NCI-H510A treated with DMSO at 0.1 percent for 48 hours (cell line): ENCODE measurements at places on chromosomes 5 and 9.
A peak's percentile ranks its signal among the peaks of the same experiment; 100 is the strongest.

DNA sequence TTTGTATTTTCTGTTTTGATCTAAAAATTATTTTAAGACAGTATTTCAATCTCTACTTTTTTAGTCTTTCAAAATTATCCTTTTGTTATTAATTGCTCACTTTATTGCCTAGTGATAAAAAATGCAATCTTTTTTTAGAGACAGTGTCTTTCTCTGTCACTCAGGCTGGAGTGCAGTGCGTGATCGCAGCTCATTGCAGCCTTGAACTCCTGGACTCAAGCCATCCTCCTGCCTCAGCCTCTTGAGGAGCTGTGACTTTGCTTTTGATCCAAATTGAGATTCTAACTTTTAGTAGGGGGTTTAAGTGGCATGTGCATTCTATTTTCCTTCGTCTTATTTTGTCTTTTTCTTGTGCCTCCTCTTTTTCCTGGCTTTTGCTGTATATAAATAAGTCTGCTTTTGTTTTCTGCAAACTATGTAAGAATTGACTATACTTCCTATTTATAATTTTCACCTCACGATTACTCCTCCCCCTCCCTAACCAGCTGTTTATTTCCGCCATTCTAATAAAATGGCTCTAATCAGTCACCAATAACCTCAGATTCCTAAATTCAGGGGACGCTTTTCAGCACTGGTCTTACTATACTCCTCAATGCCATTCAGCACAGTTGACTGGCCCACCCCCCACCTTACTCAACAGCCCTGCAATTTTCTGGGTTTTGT lies 32.3 kb downstream of the KLF9 start:
- no peak for DNase-seq

DNA sequence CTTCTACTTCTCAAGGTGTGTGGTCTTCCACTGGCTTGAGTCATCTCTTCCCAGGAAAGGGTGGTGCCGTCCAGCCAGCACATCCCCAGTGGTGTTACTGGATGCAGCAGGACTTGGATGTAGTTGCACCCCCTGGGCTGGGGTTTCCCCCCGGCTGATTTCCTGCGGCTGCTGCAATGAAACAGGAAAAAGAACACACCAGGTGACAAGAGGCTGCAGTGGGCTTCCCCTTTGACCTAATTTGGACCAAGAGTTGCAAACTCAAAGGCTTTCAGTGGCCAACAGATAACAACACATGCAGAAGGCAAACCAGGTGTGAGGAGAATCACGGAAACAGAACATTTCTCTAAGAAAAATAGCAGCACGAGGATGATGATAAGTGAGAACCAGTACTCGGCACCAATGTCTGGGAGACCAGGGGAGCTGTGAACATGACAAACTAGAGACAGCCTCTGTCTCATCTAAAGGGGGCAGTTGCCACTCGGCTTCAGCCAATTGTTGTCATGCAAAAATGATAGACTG lies 83.7 kb downstream of the PDE6A start:
- DNase-seq, result no peak

DNA sequence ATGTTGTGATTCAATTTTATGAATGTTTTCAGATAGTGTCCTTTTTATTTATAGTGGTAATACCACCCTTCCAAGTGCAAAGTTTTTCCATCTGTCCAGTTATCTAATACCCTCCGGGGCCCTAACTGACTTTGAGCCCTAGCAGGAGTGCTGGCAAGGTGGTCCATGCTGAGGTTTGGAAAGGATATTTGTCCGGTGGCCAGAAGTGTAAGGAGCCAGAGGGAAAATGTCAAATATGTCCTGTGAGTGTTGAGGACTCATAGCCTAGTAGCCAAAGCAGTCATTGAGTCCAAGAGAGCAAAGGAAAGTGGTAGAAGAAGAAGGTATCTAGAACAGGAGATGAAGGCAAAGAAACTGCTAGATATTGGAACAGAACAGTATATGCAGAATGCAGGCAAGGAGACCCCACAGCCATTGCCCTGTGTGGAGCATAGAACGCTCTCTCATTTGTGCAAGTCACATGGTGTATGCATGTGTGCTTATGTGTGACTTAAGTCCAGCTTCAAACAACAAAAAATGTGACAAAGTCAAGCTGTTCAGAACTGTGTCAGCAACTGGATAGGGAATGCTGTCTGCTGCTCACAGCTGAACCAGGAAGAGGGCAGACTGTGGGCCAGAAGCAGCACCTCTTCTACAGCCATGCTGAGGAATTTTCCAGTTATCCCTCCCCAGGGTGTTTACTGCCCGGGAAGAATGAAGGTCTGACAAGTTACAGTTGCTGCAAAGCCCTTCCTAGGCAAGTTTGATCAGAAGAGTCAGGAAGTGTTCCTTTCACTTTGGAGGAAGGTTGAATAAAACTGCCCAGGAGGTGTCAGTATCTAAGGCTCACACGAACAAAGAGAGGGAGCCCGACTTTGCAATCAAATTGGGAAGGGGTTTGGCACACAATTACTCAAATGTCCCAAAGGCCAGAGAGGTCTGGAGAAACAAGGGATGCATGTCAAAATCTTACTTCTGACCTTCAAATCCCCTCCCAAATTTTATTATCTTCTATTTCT lies 463.3 kb upstream of the DMAC1 start:
- DNase-seq, result no peak

DNA sequence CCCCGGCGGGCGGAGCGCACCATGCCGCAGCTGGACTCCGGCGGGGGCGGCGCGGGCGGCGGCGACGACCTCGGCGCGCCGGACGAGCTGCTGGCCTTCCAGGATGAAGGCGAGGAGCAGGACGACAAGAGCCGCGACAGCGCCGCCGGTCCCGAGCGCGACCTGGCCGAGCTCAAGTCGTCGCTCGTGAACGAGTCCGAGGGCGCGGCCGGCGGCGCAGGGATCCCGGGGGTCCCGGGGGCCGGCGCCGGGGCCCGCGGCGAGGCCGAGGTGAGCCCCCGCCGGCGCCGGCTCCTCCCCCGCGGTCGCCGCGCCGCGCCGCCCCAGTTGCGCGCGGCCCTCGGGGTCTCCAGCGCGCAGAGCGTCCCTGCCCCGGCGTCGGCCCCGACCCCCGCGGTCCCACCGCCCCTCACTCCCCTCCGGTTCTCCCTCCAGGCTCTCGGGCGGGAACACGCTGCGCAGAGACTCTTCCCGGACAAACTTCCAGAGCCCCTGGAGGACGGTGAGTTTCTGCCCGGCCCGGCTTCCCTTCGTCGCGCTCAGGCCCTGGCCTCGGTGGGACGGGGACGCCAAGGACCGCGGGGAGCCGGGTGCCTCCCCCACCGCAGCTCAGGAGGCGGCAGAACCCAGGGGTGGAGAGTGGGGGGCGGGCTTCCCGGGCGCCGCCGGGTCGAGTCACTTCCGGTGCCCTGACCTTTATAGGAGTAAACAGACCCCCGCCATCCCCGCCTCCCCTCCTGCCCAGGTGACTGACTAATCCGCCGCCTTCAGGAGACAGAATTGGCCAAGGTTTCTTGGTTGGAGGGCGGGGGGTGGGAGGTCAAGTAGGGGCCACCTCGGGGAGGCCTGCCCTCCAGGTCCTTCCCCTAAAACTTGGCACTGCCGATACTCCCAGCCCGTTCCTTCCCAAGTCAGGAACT lies 665 bp downstream of the TCF7 start:
- DNase-seq, result no peak

- no peak for DNase-seq
These were observed 98.4 kb downstream of the LIX1 start for GRCh38 chr5:97044052-97044451.

- no peak for DNase-seq
These were observed 27.2 kb upstream of the ZFR start for GRCh38 chr5:32471784-32472183.

- no peak for DNase-seq
These were observed 12.9 kb downstream of the ACSL6 start for GRCh38 chr5:131998431-131999040.

DNA sequence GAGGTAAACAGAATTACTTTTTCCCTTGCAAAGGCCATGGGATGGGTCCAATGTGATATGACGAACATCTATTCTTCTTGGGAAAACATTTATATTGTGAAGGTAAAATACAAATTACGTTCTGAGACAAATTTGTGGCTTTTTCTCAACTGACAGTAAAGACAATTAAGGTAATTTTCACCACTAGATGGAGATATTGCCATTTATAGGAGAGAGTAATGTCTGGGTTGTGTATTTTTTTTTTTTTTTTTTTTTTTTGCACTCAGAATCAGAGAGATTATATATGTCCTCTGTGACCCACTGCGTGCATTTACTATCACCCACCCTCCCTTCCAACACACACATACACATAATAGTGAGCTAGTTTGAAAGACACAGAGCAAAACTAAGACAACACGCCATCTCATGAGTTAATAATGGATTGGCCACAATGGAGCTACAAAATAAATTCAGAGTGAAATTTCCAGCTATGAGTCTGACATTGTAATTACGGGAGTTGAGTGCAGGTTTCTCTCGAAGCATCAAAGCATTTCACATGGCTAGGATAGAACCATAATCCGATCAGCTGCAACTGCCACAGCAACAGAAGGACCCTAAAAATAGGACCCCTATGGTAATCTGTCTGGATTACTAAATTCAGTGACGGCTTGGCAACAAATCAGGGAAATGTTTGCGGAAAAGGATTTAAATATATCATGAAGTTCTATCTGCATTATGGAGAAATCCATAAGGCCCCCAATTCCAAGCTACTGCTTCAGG lies 49.2 kb downstream of the ANXA1 start:
- DNase-seq, result peak; percentile 28

GRCh38 chr5:124584991-124585715 lies 161.3 kb downstream of the ZNF608 start:
- no peak for DNase-seq

- DNase-seq, result no peak
These were observed 28.9 kb downstream of the ZNF366 start for GRCh38 chr5:72478276-72478675.

DNA sequence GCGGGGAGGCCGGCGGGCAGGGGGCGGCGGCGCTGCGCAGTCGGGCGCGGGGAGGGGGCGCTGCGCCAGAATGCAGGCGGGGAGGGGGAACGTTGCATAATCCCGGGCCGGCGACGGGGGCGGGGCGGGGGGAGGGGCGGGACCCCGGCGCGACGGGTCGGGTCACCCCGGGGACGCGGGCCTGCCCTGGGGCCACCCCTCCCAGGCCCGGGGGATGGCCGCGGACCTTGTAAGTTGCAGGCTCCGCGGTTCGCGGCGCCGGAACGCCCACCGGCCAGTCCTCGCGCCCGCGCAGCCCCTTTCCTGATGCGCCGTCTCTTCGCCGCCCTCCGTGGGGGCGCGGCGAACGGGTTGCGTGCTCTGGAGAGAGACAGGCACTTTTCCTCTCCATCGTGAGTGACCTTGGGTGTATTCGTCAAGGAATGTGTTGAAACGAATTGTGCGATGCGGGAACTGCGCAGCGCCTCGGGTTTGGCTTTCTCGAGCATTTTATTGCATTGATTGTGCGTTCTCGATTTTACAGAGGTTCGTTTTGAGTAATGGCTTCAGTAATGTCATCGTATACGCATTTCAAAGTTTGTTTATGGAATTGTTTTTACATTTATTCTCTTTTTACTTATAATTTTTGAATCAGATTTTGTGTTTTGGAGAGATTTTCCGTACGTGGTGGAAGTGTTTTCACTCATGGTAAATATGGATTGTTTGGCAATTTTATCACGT lies 802 bp downstream of the SPIN1 start:
- peak; percentile 62 for DNase-seq

GRCh38 chr5:54659700-54660131 lies 142.2 kb downstream of the SNX18 start:
- DNase-seq, result no peak

GRCh38 chr5:106408570-106408969 lies 1262.2 kb downstream of the EFNA5 start:
- no peak for DNase-seq

- DNase-seq, result no peak
These were observed 157.3 kb upstream of the ALDH1B1 start for GRCh38 chr9:38235244-38235643.

- no peak for DNase-seq
These were observed 175.4 kb downstream of the MED10 start for GRCh38 chr5:6202968-6203365.

DNA sequence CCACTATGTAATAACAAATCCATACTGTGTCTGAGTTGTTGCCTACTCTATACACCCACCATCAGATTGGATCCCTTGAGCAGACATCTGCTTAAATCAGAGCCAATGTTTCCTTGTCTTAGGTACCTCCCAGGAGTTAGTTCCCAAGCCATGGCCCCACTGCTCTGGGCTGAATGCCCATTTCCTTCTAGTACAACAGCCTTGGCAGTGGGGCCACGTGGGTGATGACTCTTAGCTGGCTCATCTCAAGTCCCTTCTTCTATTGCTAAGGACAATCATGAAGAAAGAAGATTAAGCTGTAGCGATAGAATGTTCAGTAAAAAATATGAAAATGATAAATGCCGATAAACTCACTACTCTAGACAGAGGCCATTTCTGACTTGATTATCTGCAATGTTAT lies 16.6 kb downstream of the PTGR1 start:
- DNase-seq, result no peak

DNA sequence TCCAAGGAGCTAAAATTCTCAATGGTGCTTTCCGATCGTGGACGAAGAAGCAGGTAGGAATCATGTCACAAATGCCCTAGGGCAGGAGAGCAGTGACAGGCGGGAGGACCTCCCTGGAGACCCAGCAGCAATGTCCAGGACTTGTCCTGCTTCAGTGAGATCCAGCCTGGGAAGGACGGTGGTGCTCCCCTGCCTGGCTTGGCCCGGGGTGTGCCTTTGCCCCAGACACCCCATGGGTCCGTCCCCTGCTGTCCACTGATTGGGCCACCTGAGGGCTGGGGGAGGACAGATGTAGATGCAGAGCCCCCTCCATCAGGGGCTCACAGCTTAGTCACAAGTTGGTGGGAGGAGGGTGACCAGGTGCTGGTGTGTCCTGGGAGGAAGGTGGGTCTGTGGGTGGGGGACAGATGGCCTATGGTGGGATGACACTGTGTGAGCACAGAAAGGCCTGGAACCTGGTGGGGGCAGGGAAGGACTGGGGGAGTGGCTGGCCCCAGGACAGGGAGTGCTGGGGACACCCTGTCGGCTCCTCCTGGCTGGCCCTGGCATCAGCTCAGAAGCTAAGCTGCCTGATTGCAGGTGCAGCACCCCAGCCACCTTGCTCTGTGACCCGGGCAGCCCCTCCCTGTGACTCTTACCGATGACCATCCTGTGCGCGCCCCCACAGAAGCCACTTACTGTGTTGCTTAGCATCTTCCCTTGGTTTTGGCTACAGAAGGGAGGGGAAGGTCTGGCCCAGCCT lies 82.0 kb downstream of the PHF2 start:
- no peak for DNase-seq

GRCh38 chr9:111943746-111944145 lies 47.1 kb downstream of the UGCG start:
- no peak for DNase-seq

- DNase-seq, result no peak
These were observed 108.1 kb downstream of the JAKMIP2 start for GRCh38 chr5:147674411-147674810.
